CD4-positive, CD25-positive, alpha-beta regulatory T cell (primary cell): ENCODE measurements at places on chromosomes 7 and 10.
A peak's percentile ranks its signal among the peaks of the same experiment; 100 is the strongest.

GRCh38 chr7:91033574-91033973, 230.7 kb upstream of the FZD1 start:
- DNase-seq = no peak

DNA sequence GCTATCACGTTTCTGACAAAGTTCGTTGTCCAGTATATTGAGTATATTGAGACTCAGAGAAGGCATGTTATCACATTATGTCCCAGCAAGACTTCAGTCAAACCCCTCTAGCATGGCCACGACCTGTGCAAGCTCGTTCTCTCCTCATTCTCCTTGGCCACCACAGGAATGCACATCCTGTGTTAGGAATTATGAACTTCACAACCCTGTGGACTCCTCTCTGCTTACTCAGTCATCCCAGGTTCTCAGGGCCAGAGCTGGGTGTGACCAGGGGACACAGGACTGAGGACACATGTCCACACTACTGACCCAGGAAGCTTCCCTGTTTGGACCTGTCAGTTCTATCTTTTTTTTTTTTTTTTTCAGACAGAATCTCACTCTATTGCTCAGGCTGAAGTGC, 4.4 kb downstream of the SH2D4B start:
- no peak for DNase-seq

GRCh38 chr10:112195224-112195623, 11.7 kb upstream of the GPAM start:
- DNase-seq = no peak

DNA sequence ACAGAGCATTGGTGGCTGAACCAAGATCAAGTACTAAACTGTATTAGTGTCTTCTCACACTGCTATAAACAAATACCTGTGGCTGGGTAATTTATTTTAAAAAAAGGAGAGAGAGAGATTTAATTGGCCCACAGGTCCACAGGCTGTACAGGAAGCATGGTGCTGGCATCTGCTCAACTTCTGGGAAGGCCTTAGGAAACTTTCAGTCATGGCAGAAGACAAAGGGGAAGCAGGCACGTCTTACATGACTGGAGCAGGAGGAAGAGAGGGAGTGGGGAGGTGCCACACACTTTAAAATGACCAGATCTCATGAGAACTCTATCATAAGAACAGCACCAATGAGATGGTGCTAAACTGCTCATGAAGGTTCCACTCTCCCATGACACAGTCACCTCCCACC, 95.2 kb upstream of the JCAD start:
- DNase-seq = no peak

DNA sequence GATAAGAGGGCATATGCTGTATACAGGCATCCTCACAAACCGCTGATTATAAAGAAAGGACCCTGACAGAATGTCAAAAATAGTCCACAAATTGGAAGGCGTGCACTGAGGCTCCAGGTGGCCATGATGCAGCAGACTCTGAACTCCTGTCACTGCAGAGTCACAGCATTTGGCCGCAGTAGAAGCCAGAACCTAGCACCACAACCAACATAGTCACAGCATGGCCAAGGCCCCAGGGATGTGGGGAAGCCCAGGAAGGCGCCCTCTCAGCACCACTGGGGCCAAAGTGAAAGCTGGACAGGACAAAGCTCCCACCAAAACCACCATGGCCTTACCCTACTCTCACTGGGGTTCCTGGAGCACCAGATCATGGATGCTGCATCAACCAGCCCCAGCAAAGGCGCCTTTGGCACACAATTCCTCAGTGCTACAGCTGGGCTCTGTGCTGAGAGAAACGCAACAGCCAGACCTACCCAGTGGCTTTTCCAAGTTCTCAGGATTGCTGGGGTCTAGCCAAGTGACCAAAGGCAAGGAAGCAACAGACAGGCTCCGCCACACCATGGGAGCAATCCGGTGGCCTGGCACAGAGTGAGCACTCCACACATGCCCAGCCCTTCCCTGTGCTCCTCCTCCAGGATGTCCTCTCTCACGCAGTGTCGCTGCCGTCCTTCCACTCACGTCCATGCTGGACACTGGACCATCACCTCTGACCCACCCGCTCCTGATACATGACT, 60.2 kb downstream of the STK17A start:
- no peak for DNase-seq

- DNase-seq = no peak
Observed at GRCh38 chr7:94048755-94049154, 44.6 kb upstream of the BET1 start.

- no peak for DNase-seq
Observed at GRCh38 chr7:26055241-26055640, 96.8 kb upstream of the NFE2L3 start.

DNA sequence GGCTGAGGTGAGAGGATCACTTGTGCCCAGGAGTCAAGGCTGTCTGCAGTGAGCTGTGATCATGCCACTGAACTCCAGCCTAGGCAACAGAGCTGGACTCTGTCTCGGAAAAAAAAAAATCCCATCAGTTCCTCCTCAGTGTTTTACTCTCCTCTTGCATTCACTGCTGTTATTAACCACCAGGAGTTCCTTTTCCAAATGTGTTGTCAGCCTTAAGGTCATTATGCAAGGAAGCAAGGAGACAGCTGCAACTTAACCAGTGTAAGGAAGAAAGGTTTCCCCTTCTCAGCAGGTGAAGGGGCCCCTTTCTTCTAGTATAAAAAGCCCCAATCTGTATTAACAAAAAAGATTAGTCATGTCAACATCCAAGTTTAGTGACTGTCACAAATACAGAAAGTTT, 86.6 kb upstream of the LEP start:
- no peak for DNase-seq

- DNase-seq = no peak
Observed at GRCh38 chr10:83512681-83513080, 626.6 kb upstream of the GHITM start.

- no peak for DNase-seq
Observed at GRCh38 chr7:26417911-26418413, 126.3 kb downstream of the SNX10 start.

DNA sequence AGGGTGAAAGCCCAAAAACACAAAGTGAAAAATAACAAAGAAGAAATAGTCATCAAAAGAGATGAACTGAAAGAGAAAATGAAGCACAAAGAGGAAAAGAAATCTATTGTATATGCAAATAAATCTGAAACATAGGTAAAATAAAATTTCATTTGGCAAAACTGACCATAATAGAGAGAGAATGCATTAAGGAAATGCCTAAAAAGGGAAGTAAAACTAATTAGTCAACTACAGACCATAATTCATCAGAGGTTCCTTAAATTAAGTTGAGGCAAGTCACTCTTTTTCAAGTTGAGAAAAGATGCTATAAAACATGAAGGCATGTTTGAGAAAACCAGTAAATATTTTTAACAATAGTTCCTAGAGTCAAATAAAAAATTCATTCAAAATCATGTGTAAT, 233.3 kb downstream of the LRRN3 start:
- no peak for DNase-seq

- no peak for DNase-seq
Observed at GRCh38 chr7:36021367-36021766, 131.7 kb upstream of the EEPD1 start.

DNA sequence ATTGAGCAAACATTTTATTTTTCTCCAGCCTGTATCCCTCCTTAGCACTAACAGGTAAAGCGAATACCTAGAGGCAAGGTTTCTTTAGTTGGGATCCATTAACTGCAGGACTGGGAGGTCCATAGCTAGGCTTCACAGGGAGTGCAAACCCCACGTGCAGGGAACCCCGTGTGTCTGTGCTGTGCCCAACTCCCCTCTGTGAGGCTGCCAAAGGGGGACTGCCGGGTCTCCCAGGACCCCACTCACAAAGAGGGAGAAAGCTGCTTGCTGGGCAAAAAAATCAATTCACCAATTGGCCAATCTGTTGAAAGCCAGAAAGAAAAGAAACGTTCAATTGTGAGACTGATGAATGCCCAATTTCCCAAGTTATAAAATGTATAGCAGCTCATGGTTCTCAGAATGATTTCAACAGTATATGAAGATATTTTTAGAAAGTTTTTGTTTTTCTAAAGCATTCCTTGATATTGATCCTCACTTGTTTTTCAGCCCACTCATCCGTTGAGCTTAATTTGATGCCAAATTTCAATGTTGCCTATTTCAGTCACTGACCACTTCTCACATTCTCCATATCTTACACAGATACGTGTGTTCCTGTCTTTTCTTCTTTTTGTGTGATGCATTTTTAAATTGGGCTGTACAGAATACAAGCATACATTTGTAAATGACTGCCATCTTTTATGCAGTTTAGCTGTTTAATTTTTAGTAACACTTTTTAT, 202.7 kb upstream of the PRSS58 start:
- DNase-seq = no peak

DNA sequence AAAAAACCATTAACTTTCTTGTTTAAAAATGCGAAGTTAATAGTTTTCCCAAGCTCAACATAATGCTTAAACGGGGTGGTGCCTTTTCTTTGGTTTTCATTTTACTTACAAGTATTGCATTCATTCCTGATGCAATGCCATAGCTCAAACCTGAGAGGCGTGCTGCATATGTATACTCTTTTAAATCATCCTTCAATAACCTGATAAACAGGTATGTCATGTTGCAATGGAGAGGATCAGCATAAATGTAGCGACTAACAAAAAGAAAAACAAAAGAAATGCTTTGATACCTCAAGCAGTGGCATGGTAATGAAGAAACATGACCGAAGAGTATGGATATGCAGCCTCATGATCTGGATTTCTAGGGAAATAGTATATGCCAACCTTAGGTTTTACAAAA, 95.4 kb downstream of the IDE start:
- no peak for DNase-seq

DNA sequence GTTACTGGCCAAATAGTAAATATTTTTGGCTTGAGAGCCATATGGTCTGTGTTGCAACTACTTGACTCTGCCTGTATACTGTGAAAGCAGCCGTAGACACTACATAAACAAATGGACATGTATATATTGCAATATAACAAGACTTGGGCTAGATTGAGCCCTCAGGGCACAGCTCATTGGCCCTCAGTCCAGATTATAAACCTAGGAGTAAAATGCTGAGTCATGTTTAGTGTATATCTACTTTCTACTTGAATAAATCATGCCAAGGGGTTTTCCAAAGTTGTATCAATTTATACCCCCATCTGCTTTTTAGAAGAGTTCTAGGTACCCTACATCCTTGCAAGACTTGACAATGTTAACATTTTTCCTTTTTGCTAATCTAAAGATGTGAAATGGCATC, 27.4 kb upstream of the POU6F2 start:
- no peak for DNase-seq

DNA sequence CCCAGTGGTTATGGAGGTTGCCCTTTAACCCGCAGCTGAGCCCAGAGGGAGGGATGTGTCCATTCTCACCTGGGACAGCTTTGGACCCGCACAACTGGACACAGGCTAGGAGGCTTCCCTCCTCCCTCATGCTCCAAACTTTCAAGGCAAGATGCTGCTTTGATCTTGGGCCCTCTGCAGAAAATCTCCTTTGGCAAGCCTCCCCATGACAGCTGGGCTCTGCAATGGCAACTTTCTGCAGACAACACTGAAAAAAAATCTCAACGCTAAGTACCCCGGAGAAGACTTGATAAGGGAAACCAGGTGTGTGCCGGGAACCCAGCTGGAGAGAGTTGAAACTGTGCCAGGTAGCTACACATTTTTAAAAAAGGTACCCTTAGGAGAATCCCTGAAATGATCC, 610.1 kb downstream of the LRMDA start:
- no peak for DNase-seq

DNA sequence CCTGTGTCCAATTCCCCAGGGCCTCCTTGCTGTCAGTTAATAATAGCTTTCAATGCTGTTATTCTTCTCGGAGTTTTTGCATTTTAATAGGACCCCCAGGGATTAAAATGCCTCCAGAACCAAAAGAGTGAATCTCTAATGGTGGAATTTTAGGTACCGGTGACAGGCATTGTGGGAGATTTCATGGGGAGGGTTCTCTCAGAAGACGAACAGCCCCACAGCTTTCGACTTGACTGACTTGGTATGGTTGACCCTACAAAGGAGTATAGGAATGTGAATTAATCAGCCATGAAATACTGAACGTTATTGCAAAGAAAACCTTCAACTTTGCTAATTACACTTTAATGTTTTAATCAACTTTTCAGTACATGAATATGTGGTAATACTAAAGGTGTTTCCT, 206.3 kb upstream of the FZD8 start:
- DNase-seq = no peak

- DNase-seq = no peak
Observed at GRCh38 chr7:111789870-111790269, 227.6 kb upstream of the IMMP2L start.

- DNase-seq = no peak
Observed at GRCh38 chr10:123965973-123966895, 74.6 kb upstream of the CPXM2 start.

DNA sequence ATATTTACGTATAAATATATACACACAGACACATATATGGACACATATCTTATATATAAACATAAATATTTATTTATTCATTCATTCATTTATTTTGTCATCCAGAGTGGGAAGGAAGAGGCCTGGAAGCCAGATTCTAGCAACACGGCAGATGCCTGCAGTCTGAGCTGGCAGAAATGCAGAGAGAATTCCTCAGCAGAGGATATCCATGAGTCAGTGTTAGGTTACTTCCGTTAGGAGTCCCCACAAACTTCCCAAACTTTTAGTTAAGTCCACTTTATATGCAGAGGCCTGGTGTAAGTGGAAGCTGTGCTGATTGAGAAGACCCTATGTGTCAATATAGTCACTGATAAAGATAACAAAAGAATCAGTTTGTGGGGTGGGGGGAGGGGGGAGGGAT, 89.6 kb downstream of the PPP1R17 start:
- no peak for DNase-seq

DNA sequence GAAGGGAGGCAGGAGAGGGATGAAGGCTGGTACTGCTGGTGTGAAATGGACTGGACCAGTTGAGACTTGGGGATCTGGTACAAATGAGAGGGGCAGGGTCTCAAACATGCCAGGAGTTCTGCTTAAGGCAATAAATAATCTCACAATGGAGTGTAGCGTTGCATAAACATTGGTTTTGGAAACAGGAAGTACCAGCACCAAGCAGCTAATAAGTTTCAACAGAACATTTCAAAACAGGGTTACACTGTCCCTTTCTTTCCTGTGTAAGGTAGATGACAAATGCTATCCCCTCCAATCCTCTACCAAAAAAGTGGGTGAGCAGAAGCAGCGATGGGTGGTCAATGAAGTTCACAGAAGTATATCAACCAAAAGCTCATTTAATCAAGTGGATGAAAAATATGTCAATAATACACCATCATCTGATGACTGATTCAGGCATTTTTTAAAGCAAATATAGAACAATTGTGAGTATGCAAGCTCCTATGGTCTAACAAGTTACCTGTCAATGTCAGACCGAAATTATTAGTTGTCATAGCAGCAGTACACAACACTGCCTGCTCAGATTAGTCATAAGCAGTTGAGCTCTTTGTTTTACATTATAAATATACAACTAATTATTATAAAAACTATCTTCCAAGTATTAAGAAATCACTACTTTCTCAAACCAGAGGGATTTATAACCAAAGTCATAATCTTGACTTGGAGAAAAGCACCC, 220.0 kb downstream of the FAM107B start:
- peak; percentile 50 for DNase-seq

GRCh38 chr7:85749696-85750453, 563.0 kb upstream of the SEMA3D start:
- DNase-seq = no peak

- DNase-seq = no peak
Observed at GRCh38 chr7:42174391-42174912, 62.6 kb downstream of the GLI3 start.

- DNase-seq = no peak
Observed at GRCh38 chr7:145082366-145083161, 246.7 kb upstream of the TPK1 start.

- peak; percentile 33 for DNase-seq
Observed at GRCh38 chr7:40700653-40701421, 566.0 kb downstream of the SUGCT start.

- no peak for DNase-seq
Observed at GRCh38 chr7:137078781-137079180, 210.3 kb downstream of the CHRM2 start.
